ENCODE measurements at places on chromosomes 3 and 15.

DNA sequence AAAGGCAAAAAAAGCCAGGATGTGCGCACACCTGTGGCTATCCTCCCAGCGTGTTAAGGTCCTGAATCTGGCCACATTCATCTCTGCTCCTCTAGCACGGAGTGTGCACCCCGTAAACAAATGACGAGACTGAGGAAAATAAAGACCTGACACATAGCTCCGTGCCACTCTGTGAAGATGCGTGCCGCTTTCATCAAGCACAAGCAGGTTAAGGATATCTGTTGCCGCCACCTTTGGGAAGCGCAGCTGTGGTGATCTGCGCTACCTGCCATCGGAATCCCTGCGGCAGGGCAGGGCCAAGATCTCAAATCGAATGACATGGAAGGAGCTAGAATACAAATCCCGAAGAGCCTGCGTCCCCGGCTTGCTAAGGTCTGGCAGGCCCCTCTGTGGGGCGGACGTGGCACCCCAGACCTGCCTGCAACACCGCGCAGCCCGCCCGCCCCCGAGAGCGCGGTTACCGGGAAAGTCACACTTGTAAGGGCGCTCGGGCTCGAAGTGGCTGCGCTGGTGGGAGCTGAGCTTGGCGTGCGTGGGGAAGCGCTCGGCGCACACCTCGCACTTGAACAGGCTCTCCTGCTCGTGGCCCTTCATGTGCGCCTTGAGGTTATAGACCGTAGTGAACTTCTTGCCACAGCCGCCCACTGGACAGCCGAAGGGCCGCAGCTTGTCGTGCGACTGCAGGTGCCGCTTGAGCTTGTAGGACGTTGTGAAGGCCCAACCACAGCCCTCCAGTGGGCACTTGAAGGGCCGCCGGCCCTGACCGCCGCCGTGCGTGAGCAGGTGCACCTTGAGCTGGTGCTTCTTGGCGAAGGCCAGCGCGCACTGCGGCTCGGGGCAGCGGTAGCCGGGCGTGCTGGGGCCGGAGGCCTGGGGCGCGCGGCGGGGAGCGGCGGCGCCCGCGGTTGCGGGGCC is 936 bp downstream of the ZXDC start:
- DNase-seq, result peak; percentile 84

GRCh38 chr3:171541647-171542046 is 81.4 kb upstream of the TNIK start:
- no peak for DNase-seq

DNA sequence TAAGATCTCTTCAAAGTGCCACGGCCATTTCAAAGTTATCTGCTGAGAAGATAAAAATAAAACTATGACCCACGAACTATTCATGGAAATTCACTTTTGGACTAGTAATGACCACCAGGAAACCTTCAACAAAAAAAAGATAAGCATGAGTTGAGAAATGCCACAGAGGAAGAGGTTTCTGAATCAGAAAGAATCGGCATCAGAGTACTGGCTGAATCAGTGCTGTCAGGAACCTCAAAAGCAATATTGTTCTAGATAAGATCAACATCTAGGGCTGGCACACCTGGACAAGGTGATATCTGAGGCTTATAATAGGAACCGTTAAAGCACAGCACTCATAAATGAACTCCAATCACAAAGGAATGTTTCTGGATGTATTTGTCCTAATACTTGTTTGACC is 72.7 kb downstream of the PEAK1 start:
- no peak for DNase-seq

- no peak for DNase-seq
Measured at GRCh38 chr3:58254144-58254543, 16.6 kb downstream of the ABHD6 start.

DNA sequence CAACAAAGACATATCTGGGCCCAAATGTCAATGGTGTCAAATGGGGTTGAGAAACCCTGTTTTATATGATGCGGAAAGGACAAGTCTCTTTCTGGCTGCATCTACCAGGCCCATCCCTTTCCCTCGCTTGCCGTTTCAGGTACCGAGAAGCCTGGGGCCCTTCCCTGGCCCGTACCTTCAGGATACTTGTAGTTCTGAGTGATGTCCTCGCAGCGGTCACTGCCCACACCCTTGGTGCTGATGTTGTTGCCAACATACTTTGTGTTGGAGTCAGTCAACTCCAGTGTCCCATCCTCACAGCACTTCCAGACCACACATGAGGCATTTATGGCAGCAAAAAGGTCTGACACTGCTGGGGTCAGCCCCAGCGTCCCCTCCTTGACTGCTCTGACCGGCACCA is 13.8 kb downstream of the EPB42 start:
- no peak for DNase-seq

DNA sequence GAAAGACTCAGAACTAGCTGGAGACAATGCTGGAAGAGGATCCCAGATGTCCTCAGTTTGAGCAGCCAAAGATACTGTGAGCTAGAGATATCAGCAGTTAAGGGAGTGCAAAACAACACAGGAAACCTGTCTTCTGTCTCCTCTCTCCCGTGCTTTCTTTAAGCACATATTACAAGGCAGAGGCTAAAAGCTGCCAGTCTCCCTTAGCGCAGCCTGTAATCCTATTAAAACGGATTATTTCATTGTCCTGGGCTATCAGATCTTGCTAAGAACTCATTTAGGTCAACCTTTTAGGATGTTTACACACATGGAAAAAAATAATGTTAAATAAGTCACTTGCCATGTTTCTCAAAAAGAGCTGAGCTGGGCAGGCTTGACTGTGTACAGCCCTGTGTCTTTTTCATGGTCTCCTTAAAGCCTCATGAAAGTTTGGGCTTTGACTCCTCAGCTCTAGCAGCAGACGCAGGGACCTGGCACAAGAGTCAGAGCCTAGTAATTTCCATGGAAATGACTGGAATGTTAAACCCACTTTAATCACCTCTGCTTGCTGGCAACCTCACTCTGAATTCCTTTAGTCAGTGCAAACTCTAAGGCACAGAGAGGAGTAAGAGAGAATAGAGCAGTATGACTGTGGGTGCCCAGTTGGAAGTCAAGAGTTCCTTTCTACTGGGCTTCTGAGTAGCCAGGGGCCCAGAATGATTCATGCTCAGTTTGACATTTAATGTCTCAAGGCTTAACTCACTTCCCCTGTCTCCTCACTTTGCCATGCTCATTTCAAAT is 491.9 kb downstream of the NTRK3 start:
- DNase-seq, result no peak

GRCh38 chr3:124295362-124295761 is 303.4 kb upstream of the ROPN1 start:
- no peak for DNase-seq

DNA sequence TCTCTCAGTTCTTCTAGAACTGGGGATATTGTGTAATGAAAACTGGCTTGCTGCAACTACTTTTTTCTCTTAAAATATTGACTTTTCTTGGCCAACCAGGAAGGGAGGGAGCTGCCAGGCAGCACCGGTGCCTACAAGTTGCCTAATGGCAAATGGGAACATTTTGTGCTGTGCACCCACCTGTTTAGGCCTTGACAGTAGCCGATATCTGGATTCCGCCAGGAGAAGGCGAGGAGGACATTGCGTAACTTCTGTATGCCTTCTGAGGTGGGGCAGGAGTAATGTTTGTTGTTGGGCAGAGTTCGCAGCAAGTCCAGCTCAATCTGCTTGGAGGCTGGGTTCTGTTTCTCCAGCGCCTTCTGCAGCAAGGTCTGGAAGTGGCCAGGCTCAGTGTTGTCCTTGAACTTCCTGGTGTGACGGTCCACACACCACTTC is 64.9 kb downstream of the TBC1D2B start:
- DNase-seq, result no peak

GRCh38 chr3:176561826-176562225 is 635.5 kb downstream of the TBL1XR1 start:
- DNase-seq, result no peak

DNA sequence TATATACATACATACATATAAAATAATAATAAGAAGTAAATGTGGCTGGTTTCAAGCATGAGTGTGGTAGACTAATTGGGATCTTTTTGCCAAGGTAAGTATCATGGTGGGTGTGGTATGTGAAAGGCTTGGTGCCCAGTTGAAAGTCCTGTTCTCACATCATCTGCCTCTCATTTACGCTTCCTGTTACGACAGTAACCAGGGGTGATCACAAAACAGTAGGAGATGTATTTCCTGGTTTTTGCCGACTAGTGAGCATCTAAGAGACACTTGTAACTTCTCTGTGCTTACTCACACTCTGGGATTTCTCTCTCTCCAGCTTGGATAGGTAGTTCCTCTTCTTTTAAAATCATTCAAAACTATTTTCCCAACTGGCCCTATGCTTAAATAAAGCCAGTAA is 1028.3 kb upstream of the NR2F2 start:
- no peak for DNase-seq

DNA sequence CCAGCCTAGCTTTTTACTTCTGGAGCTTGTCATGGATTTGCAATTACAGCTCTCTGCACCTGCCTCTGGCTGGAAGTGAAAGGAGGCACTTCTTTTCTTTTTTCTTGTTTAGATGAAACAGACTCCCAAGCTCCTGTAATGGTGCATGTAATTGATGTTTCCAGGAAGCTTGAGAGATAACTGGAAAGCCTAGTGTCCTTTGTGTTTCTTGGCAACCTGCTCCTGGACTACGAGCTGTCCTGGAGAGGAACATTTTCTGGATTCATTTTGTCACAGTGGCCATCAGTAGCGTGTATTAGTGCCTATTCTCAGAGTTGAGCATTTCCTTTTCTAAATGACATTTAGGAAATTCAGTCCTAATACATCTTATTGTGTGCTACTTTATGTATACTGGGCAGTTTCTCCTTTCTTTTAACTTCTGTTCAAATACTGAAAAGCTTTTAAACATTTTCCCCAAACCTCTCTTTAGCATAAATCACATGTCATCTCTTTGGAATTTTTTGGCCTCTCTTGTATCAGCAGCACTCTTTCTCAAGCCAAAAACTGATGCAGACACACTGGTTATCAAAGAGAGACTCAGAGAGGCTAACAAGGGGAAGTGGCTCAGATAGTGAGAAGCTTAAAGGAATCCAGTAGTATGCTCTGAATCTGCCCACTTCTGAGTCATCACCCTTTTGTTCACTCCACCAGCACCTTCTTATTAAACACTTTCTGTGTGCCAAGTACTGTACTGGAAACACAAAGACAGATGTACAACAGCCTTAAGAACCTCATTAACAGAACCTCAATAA is 62.6 kb upstream of the SLC2A2 start:
- no peak for DNase-seq

DNA sequence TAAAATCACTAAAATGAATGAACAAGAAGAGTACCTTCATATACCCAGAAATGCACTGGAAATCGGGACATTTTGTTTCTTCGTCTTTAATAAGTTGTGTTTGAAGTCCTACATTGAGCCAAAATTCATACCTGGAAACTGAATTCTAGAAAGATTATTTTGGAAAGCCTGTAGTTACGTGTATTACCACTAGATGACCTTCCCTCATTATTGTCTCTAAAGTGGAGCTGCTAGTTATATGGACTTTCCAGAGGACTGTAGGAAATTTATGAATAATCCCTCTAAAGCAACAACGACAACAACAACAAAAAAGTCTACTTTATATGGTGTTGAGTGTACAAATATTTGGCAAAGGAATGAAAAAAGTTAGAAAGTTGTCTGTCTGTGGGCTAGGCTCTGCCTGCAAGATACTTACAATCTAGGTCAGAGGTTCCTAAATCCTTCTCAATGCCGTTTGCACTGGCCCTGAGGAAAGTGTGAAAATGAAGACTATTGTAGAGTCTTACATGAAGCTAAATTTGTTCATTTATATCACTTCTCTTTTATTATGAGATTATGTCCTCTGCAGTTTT is 234.8 kb upstream of the NR2E3 start:
- DNase-seq, result no peak

DNA sequence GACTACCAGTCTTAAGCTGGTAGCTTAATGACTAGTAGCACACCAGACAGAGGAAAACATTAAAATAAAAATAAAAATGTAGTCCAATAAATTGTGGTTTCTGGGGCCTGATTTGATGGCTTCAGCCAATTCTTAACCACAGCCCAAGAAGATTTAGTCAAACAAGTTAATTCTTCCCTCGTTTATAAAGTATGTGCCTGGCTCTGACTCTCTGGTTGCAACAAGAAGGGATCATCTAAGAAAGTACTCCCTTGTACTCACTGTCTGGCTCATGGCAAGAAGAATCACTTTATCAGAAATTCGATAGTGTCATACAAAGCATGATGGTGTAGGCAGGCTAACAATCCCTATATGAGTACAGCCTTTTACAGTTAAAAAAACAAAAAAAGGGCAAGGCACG is 141.9 kb downstream of the P3H2 start:
- DNase-seq, result no peak

DNA sequence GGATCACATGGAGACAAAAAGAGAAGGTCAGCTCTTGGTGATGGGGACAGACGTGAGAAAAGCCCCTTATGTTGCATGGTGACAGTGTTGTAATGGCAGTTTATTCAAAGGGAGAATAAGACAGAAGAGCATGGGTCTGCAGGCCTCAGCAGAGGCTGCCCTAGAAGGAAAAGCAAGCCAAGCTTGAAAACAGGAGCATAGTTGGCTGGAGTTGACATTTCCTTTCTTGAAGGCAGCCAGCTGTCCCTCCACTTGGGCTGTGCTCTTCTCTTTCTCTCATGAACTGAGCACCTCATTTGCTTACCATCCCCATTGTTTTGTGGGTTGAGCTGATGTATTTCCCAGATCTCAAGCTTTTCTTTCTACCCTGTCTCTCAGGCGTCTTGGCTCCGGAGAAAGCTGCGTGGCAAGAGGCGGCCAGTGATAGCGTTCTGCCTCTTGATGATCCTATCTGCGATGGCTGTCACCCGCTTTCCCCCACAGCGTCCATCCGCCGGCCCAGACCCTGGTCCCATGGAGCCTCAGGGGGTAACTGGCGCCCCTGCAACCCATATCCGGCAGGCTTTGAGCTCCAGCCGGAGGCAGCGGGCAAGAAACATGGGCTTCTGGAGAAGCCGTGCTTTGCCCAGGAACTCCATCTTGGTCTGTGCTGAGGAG is 52.9 kb downstream of the GASK1A start:
- DNase-seq, result no peak

DNA sequence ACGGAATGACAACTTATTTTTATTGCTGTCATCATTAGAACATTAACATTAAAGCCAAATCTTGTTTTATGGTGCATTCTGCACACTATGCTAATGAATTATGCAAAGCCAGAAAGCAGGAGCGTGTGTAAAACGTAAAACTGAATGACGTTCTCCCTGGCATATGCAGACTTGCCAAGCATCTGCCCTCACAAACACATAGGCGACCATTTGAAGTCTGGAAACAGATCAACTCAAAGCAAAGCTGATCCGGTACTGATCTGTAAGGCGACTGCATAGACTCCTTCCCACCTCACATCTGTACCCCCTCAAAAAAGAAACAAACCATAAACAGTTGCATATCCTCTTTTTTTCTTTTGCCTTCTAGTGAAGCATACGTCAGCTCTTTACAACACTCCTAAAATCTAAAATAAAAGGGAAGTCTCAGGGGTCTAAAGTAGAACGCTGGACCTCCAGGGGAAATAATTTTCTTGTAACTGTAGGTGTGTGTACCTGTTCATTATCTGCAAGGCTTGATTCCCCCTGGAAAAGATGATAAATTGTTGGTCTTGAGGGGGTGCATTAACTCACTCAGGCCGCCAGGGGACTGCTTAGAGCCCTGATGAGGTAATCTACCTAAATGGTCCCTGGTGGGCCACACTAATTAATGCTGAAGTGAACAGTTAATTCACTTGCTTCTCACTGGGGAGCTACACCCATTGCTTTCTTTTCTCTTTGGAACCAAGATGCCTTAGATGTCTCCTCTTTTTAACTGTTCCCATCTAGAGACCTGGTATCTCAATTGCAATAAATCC is 231.4 kb downstream of the CDIN1 start:
- no peak for DNase-seq

GRCh38 chr15:85354461-85354860 is 25.9 kb upstream of the AKAP13 start:
- no peak for DNase-seq
